ENCODE measurements at places on chromosomes 5 and 9. TPM values are rescaled to one million over a fixed set of nuclear protein-coding genes. Genes with fewer than 3 reads are reported as not detected.

The LAMC3 gene
- total RNA-seq, result 4.6 TPM

The NR2F1 gene
- 88.4 TPM for total RNA-seq

The GNA14 gene
- 2.5 TPM for total RNA-seq

DNA sequence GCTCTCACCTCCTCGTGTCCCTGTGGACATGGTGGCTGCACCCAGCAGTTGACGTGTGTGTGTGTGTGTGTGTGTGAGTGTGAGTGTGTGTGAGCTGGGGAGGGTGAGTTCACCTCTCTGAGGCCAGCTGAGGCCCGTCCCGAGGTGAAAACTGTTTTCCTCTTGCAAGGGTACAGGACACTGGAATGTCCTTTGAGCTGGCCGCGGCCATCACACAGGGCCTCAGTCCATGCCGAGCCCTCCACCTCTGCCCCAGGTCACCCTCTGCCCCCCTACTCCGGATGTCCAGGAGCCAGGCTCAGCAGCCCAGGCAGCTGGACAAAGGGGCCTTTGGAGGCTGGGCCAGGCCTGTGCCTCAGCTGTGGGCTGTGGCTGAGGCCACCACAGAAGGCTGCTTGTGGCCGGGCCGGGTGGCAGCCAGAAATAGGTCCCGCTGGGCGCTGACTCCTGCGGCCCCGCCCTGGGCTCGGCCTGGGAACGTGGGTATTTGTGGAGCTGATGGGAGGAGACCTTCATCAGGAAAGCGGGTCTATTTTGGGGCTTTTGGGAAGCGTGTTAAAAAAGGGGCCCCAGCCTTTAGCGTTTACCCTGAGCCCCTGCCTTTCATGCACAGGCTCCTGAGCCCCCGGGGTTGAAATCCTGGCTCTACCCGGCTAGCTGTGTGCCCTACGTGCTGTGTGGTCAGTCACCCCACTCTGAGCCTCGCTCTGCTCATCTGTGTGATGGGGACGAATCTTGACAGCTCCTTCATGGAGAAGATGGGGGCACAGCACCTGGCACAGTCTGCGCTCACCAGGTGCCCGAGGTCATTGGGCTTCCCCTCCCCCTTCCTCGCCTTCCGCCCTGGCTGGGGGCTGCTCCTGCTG lies 75.1 kb upstream of the IER5L start:
- DNase-seq, result no peak
- H3K27ac ChIP-seq, result no peak overlapping the region
- no peaks in the 10 kb centered on the region for H3K27me3 ChIP-seq
- H3K4me1 ChIP-seq, result no peaks in the 10 kb centered on the region
- H3K36me3 ChIP-seq, result no peaks in the 10 kb centered on the region

DNA sequence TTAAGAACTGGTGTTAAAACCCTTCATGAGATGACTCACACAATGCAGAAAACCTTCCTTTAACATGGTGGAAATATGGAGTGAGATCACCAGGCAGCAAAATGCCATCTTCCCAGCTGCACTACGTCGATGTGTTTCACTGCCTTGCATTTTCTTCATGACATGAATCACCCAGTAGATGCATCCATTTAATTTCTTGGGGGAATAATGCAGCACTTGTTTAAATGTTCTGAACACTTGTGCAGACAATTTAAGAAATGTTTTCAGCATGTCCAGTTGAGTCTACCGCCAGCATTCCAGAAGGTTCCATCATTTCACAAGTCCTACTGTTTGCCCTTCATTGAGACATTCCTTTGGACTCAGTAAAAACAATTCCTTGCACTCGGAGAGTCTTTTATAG lies 81.6 kb downstream of the ADAMTS16 start:
- DNase-seq, result no peak
- no peaks in the 10 kb centered on the region for H3K27me3 ChIP-seq
- no peaks in the 10 kb centered on the region for H3K36me3 ChIP-seq
- H3K27ac ChIP-seq, result no peak overlapping the region
- H3K4me3 ChIP-seq, result no peak overlapping the region
- H3K4me1 ChIP-seq, result no peaks in the 10 kb centered on the region

DNA sequence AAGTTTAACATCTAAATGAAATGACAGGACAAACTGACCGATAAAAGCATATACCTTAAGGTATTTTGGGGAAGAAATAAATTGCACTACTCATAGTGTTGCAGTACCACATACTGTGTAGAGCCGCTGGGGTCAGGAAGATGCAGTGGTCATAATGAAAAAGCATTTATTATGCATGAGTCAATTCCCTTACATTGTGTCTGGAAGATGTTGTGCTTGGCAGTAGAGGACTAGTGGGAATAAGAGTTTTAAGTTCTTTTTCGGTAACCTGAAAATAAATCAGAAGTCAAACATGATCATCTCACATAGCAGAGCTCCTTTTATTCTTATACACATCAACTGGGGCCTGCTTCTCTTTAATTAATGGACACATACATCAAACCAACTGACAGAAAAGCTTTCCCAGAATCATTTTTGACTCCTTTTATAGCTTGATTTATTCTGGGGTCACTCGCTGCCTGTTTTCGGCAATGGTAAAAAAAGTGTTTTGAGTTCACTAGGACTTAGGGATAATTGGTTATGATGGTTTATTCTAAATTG lies 262.5 kb upstream of the CHD1 start:
- H3K27me3 ChIP-seq, result peaks cover 5% of the 10 kb centered on the region
- H3K36me3 ChIP-seq, result no peaks in the 10 kb centered on the region
- H3K27ac ChIP-seq, result no peak overlapping the region
- H3K4me3 ChIP-seq, result no peak overlapping the region

GRCh38 chr5:132176521-132176945 lies 51.1 kb downstream of the P4HA2 start:
- DNase-seq, result no peak
- 0 out of 2 replicates have a peak, but pooled peaks cover 4% of the 10 kb centered on the region for H3K4me1 ChIP-seq
- H3K36me3 ChIP-seq, result no peaks in the 10 kb centered on the region
- no peaks in the 10 kb centered on the region for H3K27me3 ChIP-seq
- H3K4me3 ChIP-seq, result no peak overlapping the region
- no peak overlapping the region for H3K27ac ChIP-seq

DNA sequence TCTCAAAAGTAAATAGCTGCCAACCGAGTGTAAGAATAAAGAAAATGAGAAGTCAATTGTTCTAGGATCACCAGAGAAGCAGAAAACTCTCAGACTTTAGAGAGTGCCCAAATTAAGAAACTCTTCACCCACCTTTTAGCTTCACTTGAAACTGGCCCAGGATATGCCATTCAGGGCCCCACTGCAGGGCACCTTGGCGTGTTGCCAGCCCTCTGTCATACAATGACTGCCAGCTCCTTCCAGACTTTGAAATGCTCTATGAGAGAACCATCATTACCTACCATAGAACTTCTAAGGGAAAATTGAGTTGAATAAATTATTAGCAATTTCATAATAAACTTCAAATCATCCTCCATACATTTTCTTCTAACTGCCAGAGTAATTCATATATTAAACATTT lies 240.5 kb downstream of the CETN3 start:
- H3K36me3 ChIP-seq, result no peaks in the 10 kb centered on the region
- H3K27me3 ChIP-seq, result no peaks in the 10 kb centered on the region
- H3K4me1 ChIP-seq, result peaks cover 18% of the 10 kb centered on the region
- H3K4me3 ChIP-seq, result no peak overlapping the region

DNA sequence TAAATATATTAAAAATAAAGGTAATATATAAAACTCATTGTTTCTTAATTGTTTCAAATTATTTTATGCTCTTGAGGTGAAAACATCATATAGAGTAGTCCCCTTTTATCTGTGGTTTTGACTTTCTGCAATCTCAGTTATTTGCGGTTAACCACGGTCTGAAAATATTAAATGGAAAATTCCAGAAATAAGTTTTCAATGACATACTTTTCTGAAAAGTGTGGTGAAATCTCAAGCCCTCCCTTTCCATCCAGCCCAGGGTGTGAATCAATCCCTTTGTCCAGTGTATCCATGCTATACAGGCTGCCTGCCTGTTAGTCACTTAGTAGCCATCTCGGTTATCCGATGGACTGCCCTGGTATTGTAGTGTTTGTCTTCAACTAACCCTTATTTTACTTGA lies 546.7 kb upstream of the DMAC1 start:
- no peaks in the 10 kb centered on the region for H3K36me3 ChIP-seq
- no peak for DNase-seq
- H3K27me3 ChIP-seq, result no peaks in the 10 kb centered on the region
- no peak overlapping the region for H3K4me3 ChIP-seq
- no peaks in the 10 kb centered on the region for H3K4me1 ChIP-seq

GRCh38 chr9:27212191-27212590 lies 84.8 kb downstream of the EQTN start:
- H3K27me3 ChIP-seq, result no peaks in the 10 kb centered on the region
- no peaks in the 10 kb centered on the region for H3K4me1 ChIP-seq
- H3K36me3 ChIP-seq, result no peaks in the 10 kb centered on the region
- no peak for DNase-seq
- no peak overlapping the region for H3K4me3 ChIP-seq

DNA sequence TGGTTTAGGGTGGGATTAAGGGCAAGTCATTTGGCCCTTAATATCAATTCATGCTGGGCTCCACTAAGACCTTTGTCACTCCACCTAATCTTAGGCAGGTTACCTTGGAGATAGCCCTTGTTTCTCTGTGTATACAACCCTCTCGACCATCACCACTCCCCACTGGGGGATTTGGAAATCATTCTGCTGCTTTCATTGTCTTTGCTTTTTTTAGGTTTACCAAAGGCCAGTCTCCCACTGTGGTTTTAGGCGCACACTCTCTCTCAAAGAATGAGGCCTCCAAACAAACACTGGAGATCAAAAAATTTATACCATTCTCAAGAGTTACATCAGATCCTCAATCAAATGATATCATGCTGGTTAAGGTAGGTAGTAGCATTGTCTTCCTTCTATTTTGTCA lies 6.2 kb downstream of the GZMK start:
- H3K27ac ChIP-seq, result no peak overlapping the region
- H3K36me3 ChIP-seq, result no peaks in the 10 kb centered on the region
- no peaks in the 10 kb centered on the region for H3K27me3 ChIP-seq
- H3K4me1 ChIP-seq, result no peaks in the 10 kb centered on the region
- no peak for DNase-seq

DNA sequence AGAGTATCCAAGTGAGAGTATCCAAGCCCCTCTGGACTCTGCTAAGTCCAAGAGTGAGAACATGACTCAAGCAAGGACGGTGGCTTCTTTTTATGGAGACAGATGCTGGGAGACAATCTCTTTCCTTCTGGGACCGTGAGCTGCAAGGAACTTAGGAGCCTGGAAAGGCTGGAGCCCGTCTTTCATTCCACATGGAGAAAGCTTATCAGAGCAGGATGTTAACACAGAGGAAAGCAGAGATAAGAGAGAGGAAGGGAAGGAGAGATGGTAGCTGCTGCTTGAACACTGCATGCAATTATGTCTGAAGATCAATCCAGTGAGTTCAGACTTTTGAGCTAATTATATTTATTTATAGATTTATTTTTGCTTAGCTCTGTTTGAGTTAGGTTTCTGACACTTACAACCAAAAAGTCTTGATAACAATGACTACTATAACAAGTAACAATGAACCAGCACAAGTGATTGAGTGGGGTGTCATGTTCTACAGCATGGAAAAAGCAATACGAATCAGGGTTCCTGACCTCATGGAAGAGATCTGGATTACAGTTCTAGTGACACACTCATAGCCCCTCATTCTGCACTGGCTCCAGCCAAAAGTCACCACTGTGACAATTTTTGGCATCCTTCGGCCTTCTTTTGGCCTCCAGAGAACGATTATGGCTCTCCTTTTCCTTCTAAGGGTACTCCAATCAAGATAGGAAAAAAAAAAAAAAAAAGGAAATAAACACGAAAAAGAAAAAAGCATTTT lies 71.5 kb downstream of the PRLR start:
- no peaks in the 10 kb centered on the region for H3K4me1 ChIP-seq
- no peaks in the 10 kb centered on the region for H3K36me3 ChIP-seq
- no peak overlapping the region for H3K4me3 ChIP-seq
- DNase-seq, result no peak
- H3K27ac ChIP-seq, result no peak overlapping the region

DNA sequence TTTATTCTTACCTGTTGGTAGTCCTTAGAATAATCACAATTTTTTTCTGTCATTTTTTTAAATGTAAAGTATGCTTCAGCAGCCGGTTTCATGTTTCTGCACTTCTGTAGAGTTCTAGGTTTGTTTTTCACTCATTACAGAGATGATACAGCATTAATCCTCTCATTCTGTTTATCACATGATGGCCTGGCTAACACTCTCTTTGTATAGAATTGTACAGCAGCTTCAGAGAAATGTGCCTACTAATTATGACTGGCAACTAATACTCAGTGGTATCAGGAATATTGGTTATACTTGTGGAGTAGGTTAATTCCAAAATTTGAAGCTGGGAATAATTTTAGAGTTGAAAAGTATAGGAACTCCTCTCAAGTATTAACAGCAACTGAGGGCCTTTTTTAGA lies 192.9 kb upstream of the OTULINL start:
- H3K4me3 ChIP-seq, result no peak overlapping the region
- H3K4me1 ChIP-seq, result no peaks in the 10 kb centered on the region
- H3K27ac ChIP-seq, result no peak overlapping the region
- DNase-seq, result no peak
- peaks cover 85% of the 10 kb centered on the region for H3K36me3 ChIP-seq

DNA sequence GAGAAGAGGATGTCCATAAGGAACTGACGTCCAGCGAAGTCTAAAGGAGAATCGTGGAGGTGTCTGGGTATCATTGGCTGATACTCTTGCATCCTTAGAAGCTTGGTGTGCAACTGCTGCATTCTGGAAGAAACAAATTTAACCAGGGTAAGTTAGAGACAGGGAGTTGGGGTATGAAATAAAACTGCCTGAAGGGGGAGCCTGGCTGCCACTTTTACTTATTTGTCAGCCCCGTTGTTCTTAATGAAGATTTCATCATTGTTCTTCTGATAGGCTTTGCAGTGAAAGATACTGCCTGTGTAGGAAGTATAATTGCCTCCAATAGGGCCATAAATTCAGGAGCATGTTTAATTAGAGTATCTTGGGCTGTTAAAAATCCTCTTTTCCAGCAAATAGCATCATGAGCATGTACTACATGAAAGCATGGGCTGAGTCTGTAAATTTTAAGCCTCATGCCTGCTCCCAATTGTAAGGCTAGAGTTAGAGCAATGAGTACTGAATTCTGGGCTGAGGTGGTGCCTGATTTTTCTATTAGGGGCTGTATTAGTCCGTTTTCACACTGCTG lies 1264.5 kb upstream of the ACO1 start:
- H3K27ac ChIP-seq, result no peak overlapping the region
- no peaks in the 10 kb centered on the region for H3K36me3 ChIP-seq
- peak; percentile 32 for DNase-seq
- no peaks in the 10 kb centered on the region for H3K4me1 ChIP-seq

DNA sequence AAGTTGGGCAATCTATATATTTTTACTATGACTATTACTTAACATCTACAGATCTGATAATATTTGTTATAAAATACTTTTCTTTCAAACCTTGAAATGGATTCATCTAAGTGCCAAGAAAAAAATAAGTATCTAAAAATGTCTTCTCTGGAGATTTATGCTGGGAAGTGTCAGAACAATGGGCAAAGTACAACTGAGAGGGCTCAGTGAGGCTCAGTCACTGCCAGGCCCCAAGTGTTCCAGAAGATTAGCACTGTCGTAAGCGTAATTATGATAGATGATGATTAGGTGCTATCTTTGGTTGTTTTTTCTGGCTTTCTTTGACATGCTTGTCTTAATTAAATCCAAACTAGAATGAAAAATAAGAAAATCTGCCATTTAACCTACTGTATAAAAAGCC lies 72.2 kb upstream of the ADAMTS19 start:
- H3K4me1 ChIP-seq, result no peaks in the 10 kb centered on the region
- no peak for DNase-seq
- no peak overlapping the region for H3K4me3 ChIP-seq
- H3K27me3 ChIP-seq, result 0 out of 2 replicates have a peak, but pooled peaks cover 3% of the 10 kb centered on the region
- H3K36me3 ChIP-seq, result no peaks in the 10 kb centered on the region

GRCh38 chr9:79592726-79593493 lies 21.1 kb downstream of the TLE4 start:
- no peak overlapping the region for H3K27ac ChIP-seq
- H3K4me1 ChIP-seq, result no peaks in the 10 kb centered on the region
- H3K27me3 ChIP-seq, result no peaks in the 10 kb centered on the region
- no peak overlapping the region for H3K4me3 ChIP-seq
- no peak for DNase-seq

All from PC-3 (cell line).